ENCODE measurements at places on chromosomes 11 and 22.

- no peak for DNase-seq
Measured at GRCh38 chr22:29187831-29188230, 17.9 kb upstream of the EMID1 start.

GRCh38 chr11:57161351-57161750, 20.4 kb upstream of the LRRC55 start:
- no peak for DNase-seq

DNA sequence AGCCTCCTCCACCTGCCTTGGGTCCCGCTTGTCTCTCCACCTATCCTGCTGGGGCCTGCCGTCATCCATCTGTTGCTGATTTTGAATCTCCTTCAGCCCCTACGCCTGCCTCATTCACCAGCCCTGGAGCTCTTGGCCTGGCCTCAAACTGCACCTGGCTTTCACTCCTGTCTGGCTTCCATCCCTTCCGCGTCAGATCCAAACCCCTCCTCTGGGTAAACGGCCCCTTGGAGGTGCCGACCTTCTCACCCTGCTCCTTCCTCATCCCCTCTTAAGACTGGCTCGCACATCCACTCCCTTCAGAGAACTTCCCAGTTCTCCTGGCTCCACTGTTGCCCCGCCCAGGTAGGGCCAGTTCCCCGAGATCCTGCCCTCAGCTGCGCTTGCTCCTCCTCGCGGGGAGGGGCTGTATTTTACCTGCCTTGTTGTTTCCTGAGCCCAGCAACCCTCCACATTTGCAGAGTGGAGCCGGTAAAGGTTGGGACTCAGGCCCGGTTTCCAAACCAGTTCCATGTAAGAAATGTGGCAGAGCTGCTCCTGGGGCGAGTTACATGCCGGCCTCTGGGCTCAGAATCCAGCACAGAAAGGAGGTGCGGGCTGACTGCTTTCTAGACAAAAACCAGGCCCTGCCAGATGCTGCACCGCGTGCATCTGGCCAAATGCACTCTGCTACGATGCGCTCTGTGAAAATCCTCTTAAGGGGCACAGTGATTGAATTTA, 13.9 kb upstream of the SHANK2 start:
- no peak for DNase-seq

- no peak for DNase-seq
Measured at GRCh38 chr22:49202226-49202625, 625.4 kb downstream of the BRD1 start.

- no peak for DNase-seq
Measured at GRCh38 chr11:114277637-114278341, 18.4 kb upstream of the NNMT start.

DNA sequence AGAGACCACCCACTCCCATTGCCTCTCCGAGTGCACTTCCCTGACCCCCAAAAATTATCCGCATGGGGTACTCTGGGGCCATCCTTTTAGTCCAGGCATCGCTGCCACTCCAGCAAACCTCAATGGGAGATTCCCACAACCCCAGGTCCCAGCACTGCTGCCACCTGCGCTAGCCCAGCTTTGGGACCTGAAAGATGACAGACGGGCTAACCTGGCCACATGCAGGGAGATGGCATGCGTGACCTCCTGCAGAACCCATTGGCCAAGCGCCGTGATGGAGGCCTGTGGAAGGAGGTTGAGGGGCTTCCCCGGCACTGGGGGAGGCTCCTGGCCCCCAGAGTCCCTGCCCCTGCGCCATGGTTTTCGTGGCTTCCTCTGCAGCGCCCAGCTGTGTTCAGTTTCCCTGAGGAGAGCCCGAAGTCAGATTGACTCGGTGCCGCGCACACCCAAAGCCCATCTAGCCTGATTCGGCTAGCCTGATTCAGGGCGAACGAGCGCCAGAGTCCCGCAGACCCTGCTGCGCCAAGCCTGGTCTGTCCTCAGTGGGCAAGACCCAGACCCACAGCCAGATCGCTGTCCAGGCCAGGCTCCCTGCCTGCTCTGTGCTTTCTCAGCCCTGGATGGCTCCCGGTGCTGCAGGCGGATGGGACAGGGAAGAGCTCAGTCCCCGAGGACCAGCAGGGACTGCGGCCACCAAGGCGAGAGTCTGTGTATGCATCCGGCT, 751 bp upstream of the WNT7B start:
- DNase-seq, result no peak

- DNase-seq, result no peak
Measured at GRCh38 chr11:86811637-86812321, 11.4 kb downstream of the PRSS23 start.

GRCh38 chr11:71451596-71452198, 1.3 kb upstream of the NADSYN1 start:
- no peak for DNase-seq

DNA sequence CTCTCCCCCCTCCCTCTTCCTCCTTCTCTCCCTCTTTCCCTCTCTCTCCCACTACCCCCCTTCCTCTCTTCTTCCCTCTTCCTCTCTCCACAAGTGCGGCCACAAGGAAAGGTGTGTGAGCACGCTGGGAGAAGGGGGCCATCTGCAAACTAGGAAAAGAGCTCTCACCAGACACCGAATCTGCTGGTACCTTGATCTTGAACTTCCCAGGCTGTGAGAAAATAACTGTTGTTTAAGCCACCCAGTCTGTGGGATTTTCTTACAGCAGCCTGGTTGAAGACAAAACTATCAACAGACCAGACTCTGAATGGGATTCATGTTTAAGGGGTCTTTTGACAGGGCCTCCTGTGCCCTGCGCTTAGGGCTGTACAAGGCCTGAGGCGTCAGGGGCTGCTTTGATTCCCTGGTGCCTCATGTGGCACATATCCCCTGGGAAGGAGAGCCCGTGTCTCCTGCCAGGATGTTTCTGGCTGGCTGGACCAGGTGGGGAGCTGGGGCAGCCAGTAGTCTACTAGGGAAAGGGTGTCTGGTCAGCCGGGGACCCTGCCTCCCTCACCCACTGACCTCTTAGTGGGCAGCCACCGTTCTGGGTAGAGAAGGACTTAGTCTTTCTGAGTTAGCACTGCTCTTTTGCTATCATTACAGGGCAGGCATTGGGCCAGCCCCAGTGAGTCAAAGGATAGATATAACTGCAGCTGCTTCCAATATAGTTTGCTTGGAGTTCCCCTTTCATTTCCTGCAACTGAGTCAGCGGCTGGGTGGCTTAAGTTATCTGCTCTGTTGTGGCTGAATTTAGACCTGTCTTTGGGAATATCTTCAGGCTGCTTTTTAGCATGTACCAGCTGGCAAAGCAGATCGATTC, 6.2 kb downstream of the PANX1 start:
- DNase-seq, result peak; percentile 50

Measured in GM13976 (cell line).